ENCODE measurements at places on chromosomes 6 and 20. TPM values are rescaled to one million over a fixed set of nuclear protein-coding genes. Genes with fewer than 3 reads are reported as not detected.

GUCA1A gene
- total RNA-seq, result not detected

DNA sequence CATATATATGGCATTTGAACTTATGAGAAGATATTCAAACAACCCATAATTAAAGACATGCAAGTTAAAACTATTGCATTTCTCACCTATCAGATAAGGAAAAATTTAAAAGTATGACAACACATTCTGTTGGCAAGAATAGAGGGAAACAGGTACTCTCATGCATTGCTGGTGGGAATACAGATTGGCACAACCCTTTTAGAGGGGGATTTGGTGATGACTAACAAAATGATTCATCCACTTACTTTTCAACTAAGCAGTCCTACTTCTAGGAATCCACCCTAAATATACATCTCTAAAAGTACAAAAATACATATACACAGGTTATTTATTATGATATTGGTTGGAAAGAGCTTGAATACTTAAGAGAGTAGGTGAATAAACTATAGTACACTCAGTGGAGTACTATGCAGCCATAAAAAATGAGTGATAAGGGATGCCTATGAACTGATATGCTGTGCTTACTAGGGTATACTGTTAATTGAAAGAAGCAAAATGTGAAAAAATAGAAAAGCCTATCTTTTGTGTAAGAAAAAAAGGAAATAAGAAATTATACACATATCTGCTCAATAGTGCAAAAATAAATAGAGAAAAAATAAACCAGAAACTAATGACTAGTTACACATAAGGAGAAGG, 42.2 kb downstream of the ADAT2 start:
- no peak overlapping the region for H3K4me3 ChIP-seq
- H3K4me1 ChIP-seq, result peaks cover 11% of the 10 kb centered on the region
- H3K27ac ChIP-seq, result no peak overlapping the region
- no peaks in the 10 kb centered on the region for H3K27me3 ChIP-seq
- DNase-seq, result no peak

DNA sequence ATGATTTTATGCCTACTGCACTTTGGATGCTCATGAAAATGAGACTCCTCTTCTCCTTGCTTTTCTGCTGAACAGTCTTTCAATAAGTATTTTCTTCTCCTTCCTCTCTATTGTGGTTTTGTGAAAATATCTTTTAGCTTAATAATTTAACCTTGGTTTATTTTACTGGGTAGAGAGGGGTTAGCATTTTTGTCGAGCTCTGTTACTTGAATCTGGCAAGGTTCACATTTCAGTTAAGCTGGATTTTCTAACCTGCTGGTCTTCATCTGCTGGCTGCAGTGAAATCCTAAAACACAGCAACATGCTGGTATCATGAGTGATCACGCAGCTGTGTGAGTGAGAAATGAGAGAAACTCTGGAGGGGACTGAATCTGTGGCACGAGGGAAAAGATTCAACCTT, 222.7 kb upstream of the NOX3 start:
- no peaks in the 10 kb centered on the region for H3K36me3 ChIP-seq
- no peak overlapping the region for H3K4me3 ChIP-seq
- no peaks in the 10 kb centered on the region for H3K4me1 ChIP-seq
- no peak overlapping the region for H3K27ac ChIP-seq
- no peak for DNase-seq
- no peaks in the 10 kb centered on the region for H3K27me3 ChIP-seq

DNA sequence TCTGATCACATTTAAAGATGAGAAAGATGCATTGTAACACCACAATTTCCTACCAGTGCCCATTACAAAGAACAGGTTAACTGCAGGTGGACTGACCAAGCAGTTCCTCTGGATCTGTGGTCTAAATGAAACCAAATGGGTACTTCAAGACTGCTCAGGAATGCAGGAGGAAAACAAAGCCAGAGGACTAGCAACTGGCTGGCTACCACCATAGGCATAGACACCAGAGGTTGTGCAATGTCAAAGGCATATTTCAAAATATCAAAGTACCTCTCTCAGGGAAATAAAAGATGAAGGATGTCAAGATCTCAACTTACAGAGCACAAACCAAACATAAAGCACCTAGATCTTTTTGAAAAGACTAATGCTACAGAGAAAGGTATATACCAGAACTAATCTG, 65.5 kb downstream of the GMDS start:
- H3K4me3 ChIP-seq, result no peak overlapping the region
- no peaks in the 10 kb centered on the region for H3K36me3 ChIP-seq
- DNase-seq, result no peak
- H3K4me1 ChIP-seq, result no peaks in the 10 kb centered on the region
- H3K27me3 ChIP-seq, result no peaks in the 10 kb centered on the region

DNA sequence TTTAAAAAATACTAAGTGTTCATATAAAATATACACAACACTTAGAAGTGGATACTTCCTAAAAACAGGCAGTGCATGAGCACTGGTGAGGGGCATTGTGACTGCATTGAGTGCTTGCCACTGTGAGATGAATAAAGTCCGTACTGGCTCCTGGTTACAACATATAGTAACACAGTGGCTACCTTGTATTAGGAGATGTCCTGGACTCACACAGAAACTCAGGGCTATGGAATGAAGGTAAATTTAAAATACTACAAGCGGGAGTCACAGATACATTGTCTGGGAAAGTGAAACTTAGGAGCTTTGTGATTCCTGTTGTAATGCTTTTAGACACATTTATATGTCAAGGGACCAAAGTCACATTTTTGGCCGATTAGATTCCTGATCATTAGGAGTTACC, 36.5 kb upstream of the HLA-G start:
- no peak overlapping the region for H3K4me3 ChIP-seq
- no peaks in the 10 kb centered on the region for H3K36me3 ChIP-seq
- DNase-seq, result no peak
- no peak overlapping the region for H3K27ac ChIP-seq
- H3K4me1 ChIP-seq, result 0 out of 2 replicates have a peak, but pooled peaks cover 3% of the 10 kb centered on the region

DNA sequence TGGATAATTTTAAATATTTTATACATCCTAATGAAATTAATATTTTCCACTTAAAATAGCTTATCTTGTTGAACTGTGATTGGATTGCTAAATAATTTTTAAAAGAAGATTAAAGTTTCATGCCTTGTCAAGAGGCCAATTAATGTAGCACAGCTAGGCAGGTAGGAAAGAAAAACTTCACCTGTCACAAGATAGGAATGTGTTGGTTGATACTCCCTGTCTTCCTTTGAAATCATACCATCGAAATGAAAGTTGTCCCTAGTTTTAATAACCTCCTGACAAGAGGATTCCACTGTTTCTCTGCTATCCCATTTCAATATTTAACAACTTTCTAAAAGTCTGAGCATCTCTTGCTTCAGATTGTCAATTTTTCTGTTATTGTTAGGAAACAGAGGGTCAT, 80.8 kb downstream of the BMP6 start:
- H3K4me3 ChIP-seq, result no peak overlapping the region
- H3K36me3 ChIP-seq, result no peaks in the 10 kb centered on the region
- no peak for DNase-seq
- H3K4me1 ChIP-seq, result no peaks in the 10 kb centered on the region
- no peak overlapping the region for H3K27ac ChIP-seq
